ENCODE measurements at places on chromosomes 12 and 14.

GRCh38 chr12:53765891-53766290, 14.1 kb upstream of the CISTR start:
- no peak for DNase-seq

- no peak for DNase-seq
Observed at GRCh38 chr12:24544368-24544767, 404.5 kb downstream of the BCAT1 start.

GRCh38 chr14:87805315-87805723, 187.7 kb downstream of the GALC start:
- DNase-seq, result no peak

DNA sequence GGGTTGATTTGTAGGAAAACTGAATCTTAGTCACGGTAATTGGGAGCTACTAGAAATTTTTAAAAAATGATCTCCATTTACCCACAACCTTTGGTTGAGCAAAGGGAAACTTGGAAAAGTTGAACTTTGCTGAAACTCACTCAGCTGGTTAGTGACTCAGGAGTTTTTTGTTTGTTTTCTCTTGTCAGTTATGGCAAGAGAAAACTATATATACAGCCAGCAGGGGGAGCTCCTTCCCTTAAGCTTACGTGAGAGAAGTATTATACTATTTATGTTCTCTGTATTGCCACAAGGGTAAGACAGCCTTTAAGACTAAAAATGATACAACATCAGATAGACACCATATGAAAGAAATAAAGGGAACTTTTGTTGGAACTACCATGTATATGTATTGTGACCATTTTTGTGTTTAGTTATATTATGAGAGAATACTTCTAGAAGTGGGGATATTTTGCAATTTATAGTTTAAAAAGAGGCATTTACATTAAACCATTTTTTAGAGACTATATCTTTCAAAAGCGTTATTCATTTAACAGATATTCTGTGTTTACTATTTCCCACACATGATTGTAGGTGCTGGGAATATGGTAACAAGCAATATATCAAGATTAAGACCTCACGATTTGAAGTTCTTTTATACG, 28.1 kb upstream of the TBC1D30 start:
- peak; percentile 23 for DNase-seq

DNA sequence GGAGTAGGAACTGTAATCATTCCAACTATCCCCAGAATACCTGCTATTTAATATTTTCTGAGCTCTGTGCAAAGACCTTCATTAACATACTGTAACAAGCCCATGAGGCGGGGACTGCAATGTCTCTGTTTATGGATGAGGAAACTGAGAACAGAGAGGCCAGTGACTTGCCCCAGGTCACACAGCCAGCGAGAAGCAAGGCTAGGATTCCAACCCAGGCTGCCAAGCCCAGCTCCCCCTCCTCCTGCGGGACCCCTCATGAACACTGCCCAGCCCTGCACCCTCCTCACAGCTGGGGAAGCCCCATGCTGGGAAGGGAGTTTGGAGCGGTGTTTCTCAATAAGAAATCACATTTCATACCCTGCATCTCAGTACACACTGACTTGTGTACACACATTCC, 10.9 kb downstream of the HVCN1 start:
- DNase-seq, result no peak

- DNase-seq, result no peak
Observed at GRCh38 chr12:73106296-73106695, 834.1 kb downstream of the TRHDE start.

DNA sequence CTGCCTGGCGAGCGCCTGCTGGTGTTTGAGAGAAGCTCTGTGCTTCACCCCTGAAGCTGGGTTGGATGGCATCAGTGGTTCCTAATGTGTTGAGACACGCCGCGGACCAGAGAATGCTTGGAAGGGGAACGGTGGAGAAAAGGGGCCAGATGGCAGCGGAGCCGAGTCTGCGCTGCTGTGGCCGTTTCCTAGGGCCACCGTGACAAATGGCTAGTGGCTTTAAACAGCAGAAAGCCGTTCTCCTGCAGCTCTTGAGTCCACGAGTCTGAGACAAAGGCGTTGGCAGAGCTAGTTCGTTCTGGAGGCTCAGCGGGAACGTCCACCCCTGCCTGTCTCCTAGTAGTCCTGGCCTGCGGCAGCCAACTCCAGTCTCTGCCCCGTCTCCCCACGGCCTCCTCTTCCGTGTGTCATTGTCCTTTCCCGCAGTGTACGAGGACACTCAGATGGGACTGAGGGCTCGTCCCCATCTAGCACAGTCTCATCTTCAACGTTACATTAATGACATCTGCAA, 103.6 kb downstream of the ADGRD1 start:
- no peak for DNase-seq

DNA sequence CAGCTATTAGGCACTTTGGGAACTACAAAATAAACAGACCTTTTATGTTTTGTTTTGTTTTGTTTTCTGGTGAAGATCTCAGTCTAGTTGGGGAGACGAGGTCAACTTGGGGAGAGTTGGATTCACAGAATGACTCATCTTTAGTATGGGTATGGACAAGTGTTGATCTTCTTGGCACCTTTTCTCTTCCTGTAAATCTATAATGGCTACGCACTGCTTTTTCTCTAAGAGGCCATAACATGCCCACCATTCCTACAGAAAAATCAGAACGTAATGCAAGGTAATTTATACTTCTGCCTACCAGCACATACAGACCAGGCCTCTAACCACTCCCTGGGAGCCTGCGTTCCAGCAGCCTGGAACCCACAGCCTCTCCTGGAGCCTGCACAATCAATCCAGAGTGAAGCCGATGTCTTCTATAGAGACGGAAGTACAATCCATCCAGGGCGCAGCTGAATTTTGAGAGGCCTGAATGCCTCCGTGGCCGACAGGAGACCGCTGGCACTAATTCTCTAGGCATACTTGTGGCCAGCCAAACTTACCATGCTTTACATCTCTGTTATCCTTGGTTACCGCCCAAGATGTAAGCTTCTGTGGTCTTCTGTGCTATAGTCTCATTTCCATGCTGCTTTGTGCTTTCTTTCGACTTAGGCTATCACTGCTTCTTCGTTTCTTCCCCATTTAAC, 717 bp downstream of the PPHLN1 start:
- no peak for DNase-seq

DNA sequence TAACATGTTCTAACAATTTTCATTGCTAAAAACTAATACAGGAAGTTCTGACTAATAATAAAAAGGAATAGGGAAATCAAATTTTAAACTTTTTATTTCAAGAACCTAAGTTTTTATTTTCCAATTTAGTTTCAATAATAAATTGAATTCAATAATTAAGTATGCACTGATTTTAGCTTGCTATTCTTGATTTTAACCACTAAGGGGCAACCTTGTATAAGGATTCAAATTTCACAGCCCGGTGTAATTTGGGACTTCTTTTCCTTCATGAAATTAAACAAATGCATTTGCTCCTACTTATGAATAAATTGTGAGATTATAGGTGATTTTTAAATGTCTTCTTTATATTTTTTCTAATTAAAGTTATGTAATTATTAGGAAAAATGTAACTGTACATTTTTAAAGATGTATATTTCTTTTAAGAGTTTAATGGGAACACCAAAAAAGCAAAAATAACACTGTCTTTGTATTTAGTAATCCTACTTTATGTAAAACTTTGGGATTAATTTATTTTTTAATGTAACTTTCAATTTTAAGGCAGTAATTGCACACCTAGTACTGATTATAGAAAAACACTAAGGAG, 241.4 kb upstream of the PDZRN4 start:
- DNase-seq, result no peak

- no peak for DNase-seq
Observed at GRCh38 chr12:108975024-108975593, 45.8 kb downstream of the SVOP start.

GRCh38 chr12:120962532-120963020, 15.8 kb upstream of the HNF1A start:
- no peak for DNase-seq

- DNase-seq, result no peak
Observed at GRCh38 chr14:56224229-56224628, 106.0 kb downstream of the PELI2 start.

DNA sequence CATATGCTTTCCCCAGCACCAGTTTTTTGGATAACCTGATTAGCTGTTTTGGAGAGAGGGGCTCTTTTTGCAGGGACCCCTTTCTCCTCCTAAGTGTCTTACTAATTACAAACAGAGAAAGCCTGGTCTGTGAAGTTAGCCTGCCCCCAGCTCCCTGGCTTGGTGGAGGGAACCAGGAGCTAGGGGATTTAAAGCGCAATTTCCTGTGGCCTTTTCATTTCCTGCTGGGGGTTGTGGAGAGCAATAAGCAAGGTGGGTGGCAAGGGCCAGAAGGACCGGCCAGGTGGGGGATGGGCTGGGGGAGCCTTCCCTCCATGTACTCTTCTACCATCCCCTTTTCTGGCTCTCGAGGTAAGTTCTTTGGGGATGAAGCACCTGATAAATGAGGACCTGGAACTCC, 4.1 kb upstream of the CISTR start:
- no peak for DNase-seq

- DNase-seq, result no peak
Observed at GRCh38 chr14:49931523-49931922, 38.6 kb downstream of the ARF6 start.

DNA sequence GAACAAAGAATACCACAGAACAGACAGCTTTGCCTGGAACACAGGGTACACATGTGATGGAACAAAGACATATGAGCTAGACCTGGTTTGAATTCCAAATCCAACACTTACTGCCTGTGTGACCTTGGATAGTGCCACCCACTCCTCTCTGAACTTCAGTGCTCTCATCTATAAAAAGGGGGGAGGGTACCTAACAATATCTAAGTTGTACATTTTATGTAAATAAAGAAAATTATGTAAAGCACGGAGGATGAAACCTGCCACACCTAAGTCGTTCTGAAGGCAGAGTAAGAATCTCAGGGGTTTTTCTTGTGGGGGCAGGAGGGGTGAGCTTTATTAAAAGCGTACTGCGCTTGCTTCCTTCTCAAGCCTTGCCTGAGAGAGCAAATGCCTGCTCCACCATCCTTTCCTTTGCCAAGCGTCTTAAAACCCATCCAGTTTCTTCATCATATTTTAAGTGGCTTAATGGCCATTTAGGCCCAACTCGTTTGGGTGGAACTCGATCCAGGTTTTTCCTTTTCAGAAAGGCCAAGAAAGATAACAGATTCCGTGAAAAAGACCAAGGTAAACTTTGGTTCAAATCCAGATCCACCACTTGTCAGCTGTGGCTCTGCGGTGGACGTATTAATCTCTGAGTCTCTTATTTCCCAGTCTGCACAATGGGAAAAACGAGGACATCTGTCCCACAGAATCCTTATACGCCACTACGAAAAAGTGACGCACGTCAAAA, 946 bp downstream of the DDX24 start:
- no peak for DNase-seq

DNA sequence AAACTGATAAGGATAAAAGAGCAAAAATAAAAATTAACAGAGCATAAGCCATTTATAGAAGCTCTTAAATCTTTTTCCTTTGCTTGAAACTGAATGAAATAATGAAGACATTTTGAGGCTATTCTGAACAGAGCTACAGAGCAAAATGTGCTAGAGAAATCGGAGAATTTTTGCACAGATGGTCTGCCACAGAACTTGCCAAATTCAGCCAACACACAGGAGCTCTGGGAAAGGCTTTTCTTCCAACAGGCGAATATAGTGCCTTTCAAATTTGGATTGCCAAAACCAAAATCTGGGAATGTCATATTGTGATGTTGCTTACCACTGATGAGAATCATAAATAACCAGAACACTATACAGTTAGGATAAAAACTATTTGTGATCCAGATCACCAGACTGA, 406.3 kb downstream of the RPL10L start:
- DNase-seq, result no peak

DNA sequence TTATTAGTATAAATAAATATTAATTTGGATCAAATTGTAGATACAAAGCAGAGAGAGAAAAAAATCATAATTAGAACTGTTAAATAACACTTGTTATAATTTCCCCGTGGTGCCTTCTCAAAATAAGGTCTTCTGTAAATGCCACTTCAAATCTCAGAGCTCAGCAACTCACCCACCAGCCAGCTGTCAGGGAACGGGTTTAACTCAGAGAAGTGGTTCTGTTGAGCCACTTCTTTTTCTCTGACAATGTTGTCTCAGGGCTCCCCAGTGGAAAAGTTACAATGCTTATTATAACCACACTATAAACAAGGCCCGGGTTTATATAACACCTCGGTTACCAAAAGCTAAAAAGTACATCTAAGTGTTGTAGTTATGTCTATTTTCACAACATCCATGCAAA, 452.6 kb downstream of the GLT1D1 start:
- DNase-seq, result no peak

DNA sequence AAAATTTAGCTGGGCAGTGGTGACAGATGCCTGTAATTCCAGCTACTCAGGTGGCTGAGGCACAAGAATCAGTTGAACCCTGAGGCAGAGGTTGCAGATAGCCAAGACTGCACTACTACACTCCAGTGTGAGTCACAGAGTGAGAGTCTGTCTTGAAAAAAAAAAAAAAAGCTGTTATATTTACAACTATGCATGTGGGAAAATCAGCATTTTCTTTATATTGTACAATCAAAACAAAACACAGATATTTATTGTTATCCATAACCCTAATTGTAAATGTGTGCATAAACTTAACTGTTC, 12.5 kb downstream of the C1R start:
- no peak for DNase-seq

DNA sequence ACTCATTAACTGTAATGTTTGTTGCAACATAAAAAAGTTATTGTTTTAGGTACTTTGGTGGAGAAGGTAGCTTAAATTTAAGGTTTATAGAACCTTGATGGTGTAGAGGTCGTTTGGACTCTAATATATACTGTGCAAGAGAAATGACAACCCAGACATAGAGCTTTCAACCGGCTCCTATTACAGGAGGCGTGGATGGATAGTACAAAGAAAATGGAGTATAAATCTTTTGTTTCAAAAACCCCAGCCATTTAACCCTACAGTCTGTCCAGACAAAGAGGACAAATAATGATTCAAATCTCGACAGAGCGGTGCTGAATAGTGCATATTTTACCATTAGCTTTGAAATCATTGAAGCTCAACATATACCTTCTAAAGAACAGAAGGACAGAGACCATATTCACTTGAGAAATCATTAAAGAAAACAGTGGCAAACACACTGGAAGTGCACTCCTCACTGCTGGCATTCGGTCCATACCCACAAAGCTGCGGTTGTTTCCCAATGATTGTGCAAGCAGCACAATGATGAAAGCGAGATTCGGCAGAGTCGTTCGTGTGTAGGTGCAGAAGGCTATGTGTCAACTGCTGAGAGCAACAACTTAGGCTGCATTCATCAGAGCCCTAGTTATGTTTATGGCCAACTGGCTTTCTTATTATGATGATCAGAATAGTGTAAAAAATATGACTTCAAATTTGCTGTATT, 688.6 kb downstream of the NOVA1 start:
- DNase-seq, result no peak

GRCh38 chr14:53603994-53604393, 352.6 kb downstream of the BMP4 start:
- DNase-seq, result no peak

GRCh38 chr12:16608946-16609539, 3.1 kb upstream of the LMO3 start:
- DNase-seq, result no peak

DNA sequence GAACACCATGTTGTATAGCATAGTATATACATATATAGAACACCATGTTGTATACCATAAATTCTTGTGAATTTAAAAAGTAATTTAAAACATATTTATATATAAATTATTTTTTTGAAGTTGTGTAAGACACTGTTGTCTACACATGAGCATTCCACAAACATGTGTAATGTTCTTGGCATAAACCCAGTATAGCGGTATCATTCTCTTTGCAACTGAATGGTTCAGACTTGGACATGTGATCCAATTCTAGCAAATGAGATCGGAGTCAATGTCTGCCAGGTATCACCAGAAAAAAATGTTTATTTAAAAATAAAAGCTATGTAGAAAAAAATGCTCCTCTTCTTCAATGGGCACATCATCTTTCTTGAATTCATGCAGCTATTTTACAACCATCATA, 33.9 kb downstream of the CEP290 start:
- no peak for DNase-seq
